NCI-H1694 (cell line): ENCODE measurements at places on chromosomes 7 and 10.

DNA sequence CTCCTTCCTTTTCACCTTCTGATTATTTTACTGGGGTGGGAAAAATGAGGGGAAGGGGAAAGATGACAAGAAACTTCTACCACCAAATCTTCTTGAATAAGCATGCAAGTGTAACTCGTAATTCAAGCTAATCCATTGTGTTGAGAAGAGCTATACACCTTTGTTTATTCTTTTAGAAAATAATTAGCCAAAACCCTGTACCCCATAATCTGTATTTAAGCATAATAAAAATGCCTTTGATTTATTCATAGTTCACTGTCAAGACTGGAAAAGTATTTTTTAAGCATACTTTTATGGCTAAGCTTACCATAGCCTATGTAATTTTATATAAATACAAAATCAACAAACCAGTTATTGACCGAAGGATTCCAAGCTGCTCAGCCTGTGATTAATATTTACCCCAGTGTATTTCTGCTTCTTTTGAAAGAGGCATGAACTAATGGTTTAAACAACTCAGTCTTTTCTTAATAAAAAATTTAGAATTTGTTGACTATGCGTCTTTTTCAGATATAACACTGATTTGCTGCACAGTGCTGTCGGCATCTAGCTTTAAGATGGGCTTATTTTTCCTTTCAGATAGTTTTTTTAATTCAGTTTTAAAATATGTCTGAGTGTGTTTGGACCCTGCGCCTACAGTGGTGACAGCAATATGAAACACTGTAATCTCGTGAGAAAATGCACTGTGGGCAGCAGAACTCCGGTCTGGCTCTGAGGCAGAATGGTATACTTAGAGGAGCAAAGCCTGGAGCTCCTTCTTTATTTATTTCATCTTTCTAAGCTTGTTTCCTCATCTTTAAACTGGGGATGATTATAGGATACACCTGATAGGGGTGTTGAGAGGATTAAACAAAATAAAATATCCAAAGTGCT lies 238.8 kb upstream of the LRGUK start:
- no peak for DNase-seq

DNA sequence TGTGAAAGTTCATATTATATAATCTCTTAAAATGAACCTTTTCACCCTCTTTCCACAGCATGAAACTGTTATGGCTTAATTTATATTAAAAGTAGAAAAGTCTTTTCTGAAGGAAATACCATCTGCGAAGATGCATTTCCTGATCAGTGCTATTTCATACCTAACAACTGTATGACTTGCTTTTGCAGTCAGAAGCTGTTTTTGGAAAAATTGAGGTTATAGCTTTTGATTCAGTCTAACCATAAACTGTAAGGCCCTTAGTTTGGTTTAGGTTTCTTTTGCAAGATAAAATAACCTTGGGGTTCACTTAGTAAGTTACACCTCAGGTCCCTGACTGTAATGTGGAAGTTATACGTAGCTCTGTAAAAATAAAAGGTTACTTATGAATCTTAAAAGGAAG lies 22.7 kb upstream of the PARP12 start:
- no peak for DNase-seq

DNA sequence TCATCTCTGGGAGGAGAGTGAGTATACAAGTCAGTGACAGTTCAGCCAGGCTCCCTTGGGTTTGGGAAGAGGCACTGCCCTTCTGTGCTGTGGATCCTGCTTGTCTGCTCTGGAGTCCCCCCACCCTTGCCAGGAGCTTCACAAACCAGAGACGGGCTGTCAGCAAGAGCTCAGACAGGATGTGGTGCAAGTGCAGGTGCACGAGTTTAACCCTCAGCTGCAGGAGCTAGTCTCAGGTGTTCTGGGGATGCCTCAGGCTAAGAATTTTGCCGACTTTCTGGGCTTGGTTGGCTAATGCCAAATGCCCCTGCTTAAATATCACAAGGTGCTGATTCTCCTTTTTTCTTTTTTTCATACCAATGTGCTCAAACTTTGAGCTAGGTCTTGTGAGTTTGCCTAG lies 22.3 kb downstream of the ZNF783 start:
- DNase-seq, result no peak

GRCh38 chr10:68086910-68087684 lies 12.0 kb upstream of the HERC4 start:
- DNase-seq, result no peak

DNA sequence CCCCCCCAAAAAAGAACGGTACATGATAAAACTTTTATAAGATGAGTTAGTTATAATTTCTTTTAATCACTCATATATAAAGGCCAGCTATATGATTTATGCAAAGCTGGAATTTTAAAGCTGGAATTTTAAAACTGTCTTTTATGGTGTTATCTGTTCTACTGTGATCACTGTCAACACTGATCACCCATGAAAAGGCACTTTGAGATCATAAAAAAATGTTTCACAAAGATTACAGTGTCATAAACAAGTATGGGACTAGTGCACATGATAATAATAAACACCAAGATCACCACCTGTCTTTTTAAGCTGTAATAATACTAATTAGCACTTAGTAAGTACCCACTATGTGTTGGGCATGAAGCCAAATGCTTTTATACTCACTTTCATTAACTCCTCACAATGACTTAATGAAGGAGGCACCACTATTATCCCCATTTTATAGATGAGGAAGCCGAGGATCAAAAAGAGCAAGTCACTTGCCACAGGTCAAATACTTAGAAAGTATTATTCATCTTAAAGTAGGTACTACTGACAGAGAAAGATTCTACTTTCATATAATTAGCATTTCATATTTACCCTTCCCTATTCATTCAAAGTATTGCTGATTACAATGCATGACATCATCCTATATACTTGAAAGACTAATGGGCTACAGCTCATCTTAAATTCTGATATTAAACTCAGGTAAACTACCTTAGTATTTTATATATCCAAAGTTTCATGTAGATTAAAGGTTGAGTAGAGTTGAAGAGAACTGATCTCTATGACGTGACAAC lies 8.3 kb upstream of the RHOBTB1 start:
- DNase-seq, result no peak

GRCh38 chr7:1915956-1916600 lies 246.0 kb downstream of the ELFN1 start:
- DNase-seq, result no peak

DNA sequence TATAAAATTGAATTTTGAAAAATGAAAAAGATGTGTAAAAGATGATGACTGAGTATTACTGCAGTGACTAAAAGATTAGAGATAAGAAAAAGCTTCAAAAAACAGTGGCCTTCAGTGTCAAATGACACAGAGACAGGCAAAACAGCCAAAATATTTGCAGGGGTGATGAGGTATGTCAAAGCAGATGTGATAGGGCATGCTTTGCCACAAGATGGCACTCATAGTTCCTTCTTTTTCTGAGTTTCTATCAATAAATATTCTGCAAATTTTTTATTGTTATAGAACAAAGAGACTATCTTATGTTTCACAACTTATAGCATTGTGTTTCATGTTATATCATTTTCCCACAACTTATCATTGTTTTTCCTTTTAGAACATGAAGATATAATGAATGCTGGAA lies 344.1 kb upstream of the HPS1 start:
- peak; percentile 4 for DNase-seq

DNA sequence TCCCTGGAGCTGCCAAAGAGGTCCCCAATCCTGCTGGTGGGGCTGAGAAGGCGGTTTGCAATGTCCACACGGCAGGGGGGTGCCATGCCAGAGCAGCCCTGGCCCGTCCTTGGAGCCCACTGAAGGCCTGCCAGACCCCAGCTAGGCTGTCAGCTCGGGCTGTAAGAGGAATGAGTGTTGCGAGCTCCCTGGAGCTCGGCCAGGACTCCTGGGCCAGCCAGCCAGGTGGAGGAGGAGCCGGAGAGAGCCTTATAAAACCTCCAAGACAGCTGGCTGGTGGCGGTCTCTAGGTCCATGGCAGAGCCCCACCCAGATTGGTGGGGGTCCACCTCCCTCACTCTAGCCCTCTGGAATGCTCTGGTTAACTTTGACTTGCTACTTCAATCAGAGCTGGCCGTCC lies 55.1 kb upstream of the CALN1 start:
- no peak for DNase-seq

GRCh38 chr7:55363386-55364170 lies 1.6 kb upstream of the LANCL2 start:
- no peak for DNase-seq

DNA sequence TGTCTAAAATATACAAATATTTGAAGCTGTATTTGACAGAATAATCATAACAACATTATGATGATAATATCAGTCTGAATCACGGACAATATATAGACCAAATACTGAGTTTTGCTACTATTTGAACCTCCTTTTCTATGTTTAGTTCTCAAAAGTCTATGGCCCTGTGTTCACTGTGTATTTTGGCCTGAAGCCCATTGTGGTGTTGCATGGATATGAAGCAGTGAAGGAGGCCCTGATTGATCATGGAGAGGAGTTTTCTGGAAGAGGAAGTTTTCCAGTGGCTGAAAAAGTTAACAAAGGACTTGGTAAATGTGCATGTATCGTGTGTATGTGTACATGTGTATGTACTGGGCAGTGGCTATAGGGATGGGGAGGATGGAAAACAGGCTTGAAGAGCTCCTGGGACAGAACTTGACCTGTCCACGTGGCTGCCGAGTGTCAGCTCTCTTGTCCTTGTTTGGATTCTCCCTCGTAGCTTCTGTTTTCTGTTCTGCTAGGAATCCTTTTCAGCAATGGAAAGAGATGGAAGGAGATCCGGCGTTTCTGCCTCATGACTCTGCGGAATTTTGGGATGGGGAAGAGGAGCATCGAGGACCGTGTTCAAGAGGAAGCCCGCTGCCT lies 4.2 kb downstream of the CYP2C18 start:
- DNase-seq, result no peak

- DNase-seq, result no peak
Observed at GRCh38 chr10:113322843-113323242, 230.0 kb upstream of the HABP2 start.
